Effector memory CD4-positive, alpha-beta T cell (primary cell): ENCODE measurements at places on chromosomes 11 and 22.

GRCh38 chr22:37806409-37807333 lies 1.1 kb upstream of the GCAT start:
- DNase-seq, result no peak

GRCh38 chr11:22828373-22828772 lies 1.2 kb downstream of the SVIP start:
- DNase-seq, result no peak

GRCh38 chr22:48075604-48076003 lies 1313.2 kb downstream of the TBC1D22A start:
- no peak for DNase-seq

- DNase-seq, result no peak
These were observed 93.4 kb downstream of the SHANK2 start for GRCh38 chr11:71158936-71159335.

- DNase-seq, result no peak
These were observed 12.1 kb upstream of the PPARA start for GRCh38 chr22:46138058-46138797.

DNA sequence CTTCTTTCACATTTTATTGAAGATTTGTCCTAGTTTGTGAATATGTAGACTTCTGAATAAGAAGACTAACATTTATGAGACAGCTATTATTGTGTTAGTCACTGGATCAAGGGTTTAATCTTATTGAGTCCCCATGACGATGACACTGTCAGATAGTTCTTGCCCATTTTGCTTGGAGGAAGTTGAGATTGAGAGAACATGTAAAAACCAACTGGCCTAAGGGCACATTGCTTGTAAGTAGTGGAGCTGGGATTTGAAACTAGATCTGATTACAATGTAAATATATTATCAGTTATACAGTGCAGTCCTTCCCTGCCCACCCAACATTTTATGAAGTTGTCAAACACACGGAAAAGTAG lies 134.7 kb downstream of the HIPK3 start:
- no peak for DNase-seq

DNA sequence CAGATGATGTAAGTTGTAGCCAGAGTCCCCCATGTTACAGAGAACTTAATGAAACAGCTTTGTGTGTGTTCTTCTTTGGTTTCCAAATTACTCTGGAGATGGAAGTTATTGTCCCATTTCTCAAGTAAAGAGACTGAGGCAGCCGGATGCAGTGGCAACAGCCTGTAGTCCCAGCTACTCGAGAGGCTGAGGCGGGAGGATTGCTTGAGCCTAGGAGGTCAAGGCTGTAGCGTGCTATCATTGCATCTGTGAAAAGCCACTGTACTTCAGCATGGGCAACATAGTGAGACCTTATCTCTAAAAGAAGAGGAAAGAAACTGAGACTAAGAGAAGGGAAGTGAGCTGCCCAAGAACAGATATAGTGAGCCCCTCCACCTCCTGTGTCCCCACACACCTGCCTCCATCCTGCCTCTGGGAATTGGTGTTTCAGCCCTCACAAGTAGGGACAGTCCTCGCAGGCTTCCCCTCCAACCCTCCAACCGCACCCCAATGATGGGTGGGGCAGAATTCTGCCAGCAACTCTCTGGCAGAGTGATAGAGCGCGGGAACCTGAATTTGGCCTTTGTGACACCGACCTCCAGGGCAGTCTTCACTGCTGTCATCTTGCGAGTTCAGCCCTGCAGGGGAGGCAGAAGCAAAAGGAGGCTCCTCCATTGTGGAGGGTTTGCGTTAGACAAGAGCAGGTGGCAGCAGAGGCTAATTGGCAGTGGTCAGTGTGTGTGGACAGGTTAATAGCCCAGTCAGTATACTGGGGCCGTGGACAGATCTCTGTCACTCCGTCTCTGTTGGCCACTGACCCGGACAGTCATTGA lies 1.6 kb downstream of the PDXP start:
- DNase-seq, result no peak

GRCh38 chr11:115390441-115390840 lies 113.8 kb downstream of the CADM1 start:
- DNase-seq, result no peak
